ENCODE measurements at places on chromosomes 7 and 10.
A peak's percentile ranks its signal among the peaks of the same experiment; 100 is the strongest.

- no peak for DNase-seq
Measured at GRCh38 chr7:90678986-90679385, 82.9 kb downstream of the CDK14 start.

- no peak for DNase-seq
Measured at GRCh38 chr7:102431617-102432298, 1.6 kb upstream of the ORAI2 start.

GRCh38 chr7:25124465-25125136 is 459 bp downstream of the CYCS start:
- DNase-seq = peak; percentile 37

DNA sequence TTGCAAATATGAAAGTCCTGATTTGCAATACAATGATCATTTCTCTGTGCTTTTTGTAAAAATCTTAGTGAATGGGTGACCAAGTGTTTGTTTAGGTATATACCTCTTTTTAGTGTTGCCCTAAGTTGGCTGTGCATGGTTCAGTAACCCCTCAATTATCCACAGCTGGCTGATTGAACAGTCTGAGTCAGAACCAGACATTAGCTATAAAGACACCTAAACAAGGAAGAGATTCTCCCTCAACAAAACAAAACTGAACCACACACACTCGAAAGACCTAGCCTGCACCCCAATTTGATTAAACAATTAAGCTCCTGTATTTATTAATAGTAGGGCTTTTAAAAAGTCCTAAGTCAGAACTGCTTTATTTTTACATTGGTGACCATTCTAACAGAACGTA is 2.8 kb downstream of the RSBN1L start:
- no peak for DNase-seq

GRCh38 chr7:84666651-84667050 is 472.1 kb upstream of the SEMA3A start:
- DNase-seq = no peak

DNA sequence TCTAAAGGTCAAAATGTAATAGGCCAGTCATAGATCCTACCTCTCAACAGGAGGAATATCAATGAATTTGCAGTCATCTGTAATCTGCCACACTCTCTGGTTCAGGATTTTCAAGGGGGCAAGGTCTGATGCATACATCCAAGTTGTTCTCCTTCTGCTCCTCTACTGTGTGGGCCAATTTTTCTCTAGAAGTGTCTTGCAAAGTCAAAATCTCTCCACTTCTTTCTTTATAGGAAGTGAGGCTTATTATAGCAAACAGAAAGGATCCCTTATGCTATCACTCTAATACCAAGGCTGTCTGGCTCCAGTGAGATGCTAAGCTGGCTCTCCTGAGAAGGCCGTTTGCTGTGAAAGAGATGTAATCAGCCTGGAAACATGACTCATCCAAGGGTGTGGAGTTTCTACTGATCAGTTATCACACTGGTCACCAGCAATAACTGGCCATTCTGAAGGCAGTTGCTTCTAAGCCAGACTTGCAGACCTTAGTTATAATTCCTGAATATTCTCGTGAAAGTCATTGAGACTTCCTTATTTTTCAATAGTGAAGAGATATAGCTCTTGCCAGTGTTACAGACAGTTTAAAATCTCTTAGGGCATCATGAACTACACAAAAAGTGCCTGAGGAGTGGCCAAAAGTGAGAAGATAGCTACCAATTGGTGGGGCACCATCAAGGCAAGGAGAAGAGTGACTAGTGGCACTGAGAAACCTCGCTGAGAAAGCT is 43.2 kb upstream of the LRGUK start:
- no peak for DNase-seq

DNA sequence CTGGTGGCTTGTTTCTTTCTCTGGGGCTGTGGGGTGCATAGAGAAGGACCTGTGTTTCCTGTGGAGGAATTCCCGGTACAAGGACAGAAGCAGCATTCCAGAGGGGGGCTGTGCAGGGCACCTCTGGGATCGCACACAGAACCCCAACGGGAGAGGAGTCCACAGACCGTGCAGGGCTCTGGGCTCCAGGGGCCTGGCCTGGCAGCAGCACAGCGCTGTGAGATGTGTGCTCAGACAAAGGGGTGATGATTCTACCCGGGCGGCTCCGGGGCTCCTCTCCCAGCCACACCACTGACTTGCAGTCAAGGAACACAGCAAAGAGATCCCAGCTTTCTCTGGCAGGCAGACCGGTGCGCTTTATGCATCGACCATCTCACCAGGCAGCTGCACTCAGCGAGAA is 6.9 kb upstream of the SHH start:
- DNase-seq = no peak

DNA sequence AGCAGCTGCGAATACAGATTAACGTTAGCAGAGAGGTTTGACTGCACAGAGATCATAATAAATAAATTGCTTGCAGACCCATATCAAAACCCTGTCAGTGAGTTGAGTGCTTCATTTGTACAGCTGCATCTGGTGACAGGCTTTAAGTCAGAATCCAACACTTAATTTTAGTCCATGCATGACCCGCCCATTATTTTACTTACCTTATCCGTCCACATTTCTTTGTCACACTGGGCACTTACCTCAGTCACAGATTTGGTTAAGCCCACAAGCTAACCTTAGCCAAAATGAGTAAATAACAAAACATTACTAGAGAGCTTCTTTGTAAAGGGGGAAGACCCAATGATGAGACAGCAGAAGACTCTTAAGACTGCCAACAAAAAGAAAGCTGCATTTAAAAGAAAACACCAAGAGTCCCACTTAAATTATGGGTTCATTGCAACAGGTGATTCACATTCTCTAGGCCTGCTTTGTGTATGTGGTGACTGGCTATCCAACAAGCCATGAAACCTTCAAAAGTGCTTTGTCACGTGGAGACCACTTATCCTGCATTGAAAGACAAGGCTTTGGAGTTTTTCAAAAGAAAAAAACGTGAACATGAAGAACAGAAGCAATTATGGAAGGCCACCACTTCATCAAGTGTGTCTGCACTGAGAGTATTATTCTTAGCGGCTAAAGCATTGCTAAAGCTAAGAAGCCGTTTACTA is 32.2 kb downstream of the PHTF2 start:
- no peak for DNase-seq

DNA sequence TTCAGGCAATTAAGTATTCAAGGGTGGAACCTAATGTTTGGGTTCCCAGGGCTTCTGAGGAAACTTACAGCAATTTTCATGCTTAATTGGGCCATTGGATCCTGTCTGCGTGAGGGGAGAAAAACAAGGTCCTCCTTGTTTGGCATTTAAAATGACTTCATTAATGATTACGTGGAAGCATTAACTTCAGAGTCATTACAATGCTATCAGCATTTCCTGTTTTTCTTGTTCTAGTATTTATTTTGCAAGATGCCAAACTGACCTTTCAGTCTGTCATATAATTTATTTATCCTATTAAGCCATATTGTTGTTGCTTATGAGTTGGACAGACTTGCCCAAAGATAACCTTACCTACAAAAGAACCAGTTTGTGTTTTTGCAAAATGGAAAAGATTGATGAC is 324.1 kb upstream of the LRRN3 start:
- DNase-seq = no peak

DNA sequence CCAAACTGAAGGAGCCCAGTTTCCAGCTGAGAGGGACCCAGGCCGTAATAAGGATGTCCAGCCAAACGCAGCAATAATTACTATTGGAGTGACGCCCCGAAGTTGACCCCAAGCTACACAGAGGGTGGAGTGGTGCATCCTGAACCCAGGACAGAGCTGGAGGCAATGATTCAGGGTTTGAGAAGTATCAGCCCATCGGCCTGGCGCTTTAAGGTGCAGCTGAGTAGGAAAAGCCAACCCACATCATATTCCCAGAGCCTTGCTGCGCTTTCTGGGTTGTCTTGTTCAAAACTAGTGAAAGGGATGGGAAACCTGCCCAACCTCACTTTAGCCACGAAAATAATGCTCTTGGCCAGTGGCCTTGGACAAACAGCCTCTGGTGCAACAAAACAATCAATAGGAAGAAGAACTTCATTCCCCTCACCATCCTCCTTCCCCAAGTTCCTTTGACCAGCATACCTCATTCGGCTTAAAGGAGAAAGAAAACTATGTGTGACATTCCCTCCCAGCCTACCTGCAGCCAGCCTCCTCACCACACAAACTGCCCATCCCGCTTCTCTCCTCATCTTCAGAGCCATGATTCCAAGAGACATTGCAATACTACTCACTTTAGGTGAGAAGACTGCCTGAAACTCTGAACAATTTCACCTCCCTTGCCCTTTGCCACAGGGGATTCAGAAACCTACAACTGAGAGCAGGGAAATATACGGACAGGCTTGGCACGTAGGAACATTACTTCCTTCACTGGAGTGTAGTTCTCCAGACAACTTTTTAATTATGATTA is 217.2 kb upstream of the MKLN1 start:
- peak; percentile 71 for DNase-seq

GRCh38 chr7:16357921-16358320 is 63.4 kb downstream of the CRPPA start:
- no peak for DNase-seq

GRCh38 chr7:69130396-69130795 is 467.9 kb upstream of the AUTS2 start:
- DNase-seq = no peak

GRCh38 chr10:60508037-60508436 is 118.4 kb upstream of the ANK3 start:
- no peak for DNase-seq

DNA sequence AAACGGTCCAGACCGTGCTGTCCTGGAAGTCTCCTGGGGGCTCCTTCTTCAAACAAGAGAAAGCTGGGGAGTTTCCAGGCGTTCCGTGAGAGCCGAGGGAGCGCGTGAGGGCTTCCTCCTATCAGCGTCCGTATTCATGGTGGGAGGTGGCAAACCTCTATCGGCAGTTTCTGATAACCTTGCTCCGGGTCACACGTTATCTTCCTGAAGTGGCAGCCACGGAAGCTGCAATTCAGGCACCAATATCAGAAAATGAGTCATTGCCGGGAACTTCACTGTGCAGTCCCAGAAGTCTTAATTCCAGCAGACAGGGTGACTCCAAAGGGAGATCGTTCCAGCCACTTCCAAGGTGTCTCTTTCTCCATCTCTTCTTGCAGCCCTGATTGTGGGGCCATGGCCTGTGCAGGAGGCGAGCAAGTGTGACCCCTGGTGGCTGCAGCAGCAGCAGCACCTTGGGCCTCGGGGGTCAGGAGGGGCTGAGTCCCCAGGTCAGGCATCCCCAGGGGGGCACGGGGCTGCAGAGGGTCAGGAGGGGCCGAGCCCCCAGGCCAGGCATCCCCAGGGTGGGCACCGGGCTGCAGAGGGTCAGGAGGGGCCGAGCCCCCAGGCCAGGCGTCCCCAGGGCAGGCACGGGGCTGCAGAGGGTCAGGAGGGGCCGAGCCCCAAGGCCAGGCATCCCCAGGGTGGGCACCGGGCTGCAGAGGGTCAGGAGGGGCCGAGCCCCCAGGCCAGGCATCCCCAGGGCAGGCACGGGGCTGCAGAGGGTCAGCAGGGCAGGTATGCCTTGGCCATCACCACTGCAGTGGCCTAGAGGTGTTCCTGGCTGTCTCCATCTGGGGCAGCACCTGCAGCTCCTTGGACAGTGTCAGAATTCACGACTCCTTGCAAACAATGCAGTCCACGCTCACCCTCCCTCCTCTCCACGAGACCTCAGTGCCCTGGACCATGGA is 538.7 kb downstream of the DNAJB6 start:
- no peak for DNase-seq

GRCh38 chr10:66564287-66564686 is 361.5 kb upstream of the LRRTM3 start:
- DNase-seq = no peak

GRCh38 chr7:46003896-46004875 is 83.1 kb upstream of the IGFBP3 start:
- DNase-seq = peak; percentile 60

- DNase-seq = peak; percentile 57
Measured at GRCh38 chr7:7884855-7885254, 83.7 kb upstream of the GLCCI1 start.

DNA sequence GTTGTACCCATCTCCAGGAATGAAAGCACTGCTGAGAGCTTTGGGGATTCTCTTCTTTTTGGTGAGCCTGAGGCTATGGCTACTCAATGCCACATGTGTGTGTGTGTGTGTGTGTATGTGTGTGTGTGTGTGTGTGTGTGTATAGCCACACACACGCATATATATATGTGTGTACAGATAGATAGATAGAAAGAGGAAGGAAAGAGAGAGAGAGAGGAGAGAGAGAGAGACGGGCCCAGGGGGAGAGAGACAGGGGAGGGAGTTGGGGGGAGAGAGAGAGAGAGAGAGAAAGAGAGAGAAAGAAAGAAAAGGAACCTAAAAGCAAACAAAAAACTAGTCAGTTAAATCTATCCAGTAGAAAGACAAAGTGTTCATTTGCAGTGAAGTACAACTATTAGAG is 8.3 kb downstream of the SLC13A4 start:
- no peak for DNase-seq

- peak; percentile 60 for DNase-seq
Measured at GRCh38 chr7:2471022-2471329, 5.2 kb downstream of the GRIFIN start.

- DNase-seq = no peak
Measured at GRCh38 chr10:13724484-13724883, 137.7 kb downstream of the PRPF18 start.

DNA sequence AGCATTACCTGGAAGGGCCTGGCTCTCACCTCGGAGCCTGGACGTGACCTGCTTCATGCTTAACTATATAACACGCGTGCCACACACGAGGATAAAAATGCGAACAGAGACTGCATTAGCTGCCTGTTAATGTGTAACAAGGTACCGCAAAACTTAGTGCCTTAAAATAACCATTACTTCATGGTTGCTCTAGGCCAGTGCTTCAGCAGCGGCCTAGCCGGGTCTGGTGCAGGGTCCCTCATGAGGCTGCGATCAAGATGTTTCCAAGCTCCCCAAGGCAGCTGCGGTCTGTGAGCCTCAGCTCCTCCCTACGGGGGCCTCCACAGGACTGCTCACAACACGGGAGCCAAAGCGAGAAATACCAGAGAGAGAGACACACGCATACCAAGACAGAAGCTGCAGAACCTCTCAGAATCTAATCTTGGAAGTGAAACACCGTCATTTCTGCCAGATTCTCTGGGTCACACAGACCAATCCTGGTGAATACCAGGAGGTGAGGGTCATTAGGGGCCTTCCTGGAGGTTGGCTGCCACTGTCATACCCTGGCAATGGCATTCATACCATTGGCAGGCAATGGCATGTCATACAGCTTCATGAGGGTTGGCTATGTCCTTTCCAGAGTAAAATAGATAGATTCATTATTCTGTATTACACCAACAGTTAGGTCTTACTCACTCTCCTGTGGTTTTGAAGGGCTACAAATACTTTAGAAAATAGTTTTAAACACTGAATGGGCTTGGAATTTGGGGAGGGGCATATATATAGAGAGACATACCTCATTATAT is 94.5 kb downstream of the HIPK2 start:
- peak; percentile 62 for DNase-seq
